ENCODE measurements at places on chromosomes 5 and 9.
A peak's percentile ranks its signal among the peaks of the same experiment; 100 is the strongest.

GRCh38 chr5:124961521-124961920 lies 215.1 kb upstream of the ZNF608 start:
- no peak for DNase-seq

DNA sequence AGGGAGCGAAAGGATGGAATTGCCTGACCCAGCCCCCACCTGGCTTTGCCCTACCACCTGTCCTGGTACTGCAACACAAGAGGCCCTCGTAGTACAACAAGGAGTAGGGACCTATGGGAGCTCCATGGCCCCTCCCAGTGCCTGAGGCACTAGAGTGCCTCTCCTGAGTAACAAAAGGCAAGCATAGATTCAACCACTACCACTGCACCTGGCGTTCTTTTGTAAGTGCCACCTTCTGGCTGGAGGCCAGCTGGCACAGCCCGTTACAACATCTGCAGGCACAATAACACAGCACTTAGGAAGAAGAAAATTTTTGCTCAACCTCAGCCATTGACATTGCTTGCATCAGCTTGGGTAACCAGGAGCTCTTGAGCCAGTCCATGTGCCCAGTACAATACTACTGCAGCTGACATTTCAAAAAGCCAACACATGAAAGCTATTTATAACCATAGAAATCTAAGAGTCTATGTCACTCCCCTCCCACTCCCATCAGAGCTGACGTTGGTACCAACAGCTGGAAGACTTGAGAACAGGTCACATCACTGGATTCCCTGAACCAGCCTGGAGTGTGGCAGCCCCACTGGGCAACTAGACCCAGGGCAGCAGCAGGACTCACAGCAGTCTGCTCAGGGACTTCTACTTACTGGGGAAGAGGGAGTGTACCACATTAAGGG lies 17.7 kb upstream of the FAM174A start:
- no peak for DNase-seq

DNA sequence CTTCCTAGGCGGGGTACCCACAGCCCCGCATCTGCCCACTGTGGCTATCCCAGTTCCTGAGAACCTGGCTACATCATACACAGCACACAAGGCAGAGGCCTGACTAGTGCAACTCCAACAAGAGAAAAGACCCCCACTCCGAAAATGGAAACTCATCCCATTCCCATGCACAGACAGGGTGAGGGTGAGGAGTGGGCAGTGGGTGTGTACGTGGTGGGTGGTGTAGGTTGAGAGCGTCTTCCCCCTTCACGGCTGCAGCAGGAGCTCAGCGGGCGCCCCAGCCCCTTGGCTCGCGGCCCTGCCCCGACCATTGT lies 501 bp upstream of the MAP1B start:
- no peak for DNase-seq

DNA sequence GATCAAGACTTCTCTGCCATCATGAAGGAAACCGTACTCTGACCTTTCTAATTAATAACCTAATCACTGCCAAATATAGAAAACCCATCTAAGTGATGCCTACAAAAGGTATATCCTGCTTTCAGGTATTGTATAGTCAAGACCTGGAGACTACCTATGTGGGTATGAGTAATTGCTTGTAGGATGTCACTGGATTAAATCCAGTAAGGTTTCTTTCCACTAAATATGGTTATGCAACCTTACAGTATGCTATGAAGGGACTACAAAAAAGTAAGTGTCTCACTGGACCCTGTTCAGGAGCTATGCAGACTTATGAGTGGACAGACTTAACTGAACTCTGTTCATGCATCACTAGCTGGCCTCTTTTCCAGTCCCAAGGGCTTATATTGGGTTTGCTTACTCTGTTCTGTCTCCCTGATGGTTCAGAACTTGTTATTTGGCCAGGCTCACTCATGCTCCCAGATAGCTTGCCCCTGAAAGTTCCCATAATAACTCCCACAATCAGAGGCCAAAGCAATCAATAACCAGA lies 51.1 kb downstream of the PDE6A start:
- no peak for DNase-seq

- DNase-seq: no peak
Measured at GRCh38 chr5:109740966-109741365, 51.2 kb downstream of the MAN2A1 start.

- no peak for DNase-seq
Measured at GRCh38 chr9:114549697-114550330, 37.8 kb upstream of the ATP6V1G1 start.

- peak; percentile 30 for DNase-seq
Measured at GRCh38 chr5:147935032-147935431, 28.7 kb upstream of the C5orf46 start.

DNA sequence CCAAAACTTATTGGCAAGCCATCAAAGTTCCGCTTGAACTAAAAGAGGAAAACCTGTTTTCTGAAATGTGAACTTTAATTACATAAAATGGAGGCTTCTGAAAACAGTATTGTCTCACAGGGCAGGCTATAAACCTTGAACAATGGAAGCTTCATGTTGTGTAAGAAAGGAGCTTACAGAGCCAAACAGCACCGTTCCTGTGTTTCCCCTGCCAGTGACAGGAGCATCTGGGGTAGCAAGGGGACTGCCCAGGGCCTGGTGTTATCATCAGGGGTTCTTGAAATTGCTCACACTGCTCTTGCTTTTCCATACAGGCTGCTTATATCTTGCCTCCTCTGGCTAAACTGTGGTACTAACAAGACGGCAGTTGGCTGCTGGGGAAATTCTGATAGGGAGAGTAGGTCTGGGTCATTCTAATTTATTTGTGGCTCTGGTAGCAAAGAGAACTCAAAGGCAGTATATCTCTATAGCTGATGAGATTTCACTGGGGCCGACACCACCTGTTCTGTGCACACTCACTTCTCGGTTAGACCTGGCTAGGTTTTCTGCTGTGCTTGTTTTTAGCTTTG lies 40.4 kb downstream of the BASP1 start:
- no peak for DNase-seq

GRCh38 chr5:169831331-169831730 lies 149.0 kb downstream of the INSYN2B start:
- no peak for DNase-seq

DNA sequence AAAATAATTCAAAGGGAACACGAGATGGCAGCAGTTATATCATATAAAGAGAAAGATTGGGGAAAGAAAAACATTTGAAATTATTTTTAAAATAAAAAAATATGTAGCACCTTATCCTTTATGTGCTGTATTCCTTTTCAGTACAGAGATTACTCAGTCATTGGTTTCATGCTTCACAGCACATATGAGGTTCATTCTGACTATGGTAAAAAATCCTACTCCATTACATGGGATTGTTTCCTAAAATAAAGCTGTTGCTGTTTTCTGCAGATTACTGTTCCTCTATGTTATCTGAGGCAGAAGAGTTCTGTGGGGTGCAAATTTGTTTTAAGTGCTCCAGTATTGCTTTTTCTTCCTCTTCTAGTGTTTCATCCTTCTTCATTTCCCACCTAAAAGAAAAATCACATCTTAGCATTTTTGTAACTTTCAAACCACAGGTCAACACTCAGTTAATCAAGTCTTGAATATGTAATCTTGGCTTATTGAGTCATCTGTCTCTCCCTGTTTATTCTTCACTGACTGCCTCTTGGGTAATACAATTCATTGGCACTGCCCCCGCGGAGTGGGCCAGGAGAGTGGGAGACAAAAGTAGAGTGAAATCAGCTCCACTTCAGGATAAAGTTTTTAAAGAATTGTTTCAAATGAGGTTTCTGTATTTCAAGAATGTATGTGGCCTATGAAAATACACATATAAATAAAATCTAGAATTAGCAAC lies 412.5 kb upstream of the POU5F2 start:
- no peak for DNase-seq

DNA sequence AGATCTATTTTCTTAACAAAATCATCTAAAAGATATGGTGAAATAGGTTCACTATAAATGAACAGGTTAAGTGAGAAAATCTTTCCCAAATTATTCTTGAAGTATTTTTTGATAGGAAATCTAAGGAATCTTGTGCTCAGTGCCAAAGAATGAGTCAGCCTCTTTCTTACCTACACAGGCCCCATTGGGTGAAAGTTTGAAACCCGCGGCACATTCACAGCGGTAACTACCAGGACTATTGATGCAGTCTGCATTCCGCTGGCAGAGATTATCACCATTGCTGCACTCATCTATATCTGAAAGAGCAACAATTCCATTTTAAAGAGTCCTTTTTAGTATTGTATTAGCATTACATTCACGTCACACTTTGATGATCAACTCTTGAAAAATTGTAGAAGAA lies 221.8 kb downstream of the SLC12A2 start:
- DNase-seq: no peak

DNA sequence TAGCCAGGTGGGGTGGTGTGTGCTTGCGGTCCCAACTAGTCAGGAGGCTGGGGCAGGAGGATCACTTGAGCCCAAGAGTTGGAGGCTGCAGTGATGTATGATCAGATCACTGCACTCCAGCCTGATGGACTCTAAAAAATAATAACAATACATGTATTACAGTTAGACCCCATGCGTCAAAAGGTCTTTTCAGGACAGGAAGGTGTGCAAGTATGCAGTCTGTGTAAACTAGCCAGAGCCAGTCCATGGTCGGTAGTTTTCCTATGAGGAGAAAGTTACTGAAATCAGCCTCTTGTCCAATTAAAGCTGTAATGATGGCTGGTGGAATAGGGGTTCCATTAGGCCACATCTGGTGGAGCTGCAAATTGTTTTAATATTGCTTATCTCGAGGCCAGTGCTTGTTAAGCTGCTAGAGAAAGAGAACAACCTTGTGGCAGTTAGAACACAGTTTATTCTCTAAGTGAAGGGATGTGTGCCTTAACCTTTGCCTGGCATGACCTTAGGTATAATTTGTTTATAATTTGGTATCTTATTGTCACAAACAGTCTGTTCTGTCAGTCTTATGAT lies 1.5 kb upstream of the STOM start:
- no peak for DNase-seq

DNA sequence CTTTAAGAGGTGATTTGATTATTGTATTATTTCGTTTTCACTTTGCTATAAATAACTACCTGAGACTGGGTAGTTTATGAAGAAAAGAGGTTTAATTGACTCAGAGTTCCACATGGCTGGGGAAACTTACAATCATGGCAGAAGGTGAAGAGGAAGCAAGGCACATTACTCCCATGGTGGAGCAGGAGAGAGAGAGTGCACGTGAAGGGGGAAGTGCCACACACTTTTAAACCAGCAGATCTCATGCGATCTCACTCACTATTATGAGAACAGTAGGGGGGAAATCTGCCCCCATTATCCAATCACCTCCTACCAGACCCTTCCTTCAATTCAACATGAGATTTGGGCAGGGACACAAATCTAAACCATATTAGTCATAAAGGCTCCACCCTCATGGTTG lies 36.1 kb upstream of the NDFIP1 start:
- no peak for DNase-seq

- DNase-seq: no peak
Measured at GRCh38 chr5:151097820-151098767, 17.3 kb upstream of the TNIP1 start.

GRCh38 chr5:173237143-173237874 lies 2.3 kb upstream of the NKX2-5 start:
- DNase-seq: peak; percentile 27

- peak; percentile 83 for DNase-seq
Measured at GRCh38 chr5:373710-374602, 52.4 kb downstream of the AHRR start.

- no peak for DNase-seq
Measured at GRCh38 chr5:115257981-115258380, 4.7 kb downstream of the PGGT1B start.

GRCh38 chr5:171907725-171908343 lies 98.6 kb downstream of the FBXW11 start:
- DNase-seq: peak; percentile 82

DNA sequence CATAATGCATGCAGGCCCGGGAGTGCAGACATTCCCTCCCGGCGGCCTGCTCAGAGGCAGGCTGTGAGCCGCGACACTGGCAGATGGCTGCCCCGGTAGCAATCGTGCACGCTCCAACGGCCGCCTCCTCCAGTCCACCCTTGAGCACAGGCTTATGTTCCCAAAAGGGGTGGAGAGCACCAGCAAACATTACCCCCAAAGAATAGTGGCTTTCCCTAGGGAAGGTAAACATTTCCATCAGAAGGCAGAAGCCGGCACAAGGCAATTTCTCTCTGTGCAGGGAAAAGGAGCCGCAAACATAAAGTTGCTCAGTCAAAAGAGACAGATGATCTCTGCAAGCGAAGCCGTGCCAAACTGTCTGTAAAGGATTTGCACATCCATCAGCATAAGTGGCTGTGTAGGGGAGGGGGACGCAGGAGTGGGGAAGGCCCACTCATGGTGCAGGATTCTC lies 92.5 kb downstream of the SIL1 start:
- DNase-seq: peak; percentile 85

DNA sequence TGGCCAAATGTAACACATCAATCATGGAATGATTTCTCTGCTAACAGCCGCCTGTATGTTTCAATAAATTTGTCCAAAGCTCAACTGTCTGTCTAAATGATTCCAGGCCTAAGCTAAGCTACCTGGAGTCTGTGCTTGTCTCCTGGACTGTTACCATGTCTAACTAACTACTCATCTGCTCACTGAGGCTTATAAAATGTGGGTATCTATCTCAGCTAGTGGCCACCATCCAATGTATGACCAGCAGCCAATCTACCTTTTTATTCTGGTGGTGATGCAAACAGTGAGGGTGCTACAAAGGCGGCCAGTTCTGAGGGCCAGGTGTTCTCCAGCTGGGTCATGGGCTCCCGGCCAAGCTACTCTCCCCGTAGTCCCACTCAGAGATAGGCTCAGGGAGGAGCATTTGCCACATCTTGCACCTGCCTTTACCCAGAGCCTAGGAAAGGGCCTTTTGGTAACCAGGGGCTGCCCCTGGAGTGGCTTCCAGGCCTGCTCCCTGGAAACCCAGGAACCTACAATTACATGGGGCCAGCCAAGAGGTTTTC lies 59.1 kb downstream of the PFDN1 start:
- DNase-seq: no peak

- DNase-seq: no peak
Measured at GRCh38 chr9:110877374-110877773, 160.9 kb downstream of the LPAR1 start.

DNA sequence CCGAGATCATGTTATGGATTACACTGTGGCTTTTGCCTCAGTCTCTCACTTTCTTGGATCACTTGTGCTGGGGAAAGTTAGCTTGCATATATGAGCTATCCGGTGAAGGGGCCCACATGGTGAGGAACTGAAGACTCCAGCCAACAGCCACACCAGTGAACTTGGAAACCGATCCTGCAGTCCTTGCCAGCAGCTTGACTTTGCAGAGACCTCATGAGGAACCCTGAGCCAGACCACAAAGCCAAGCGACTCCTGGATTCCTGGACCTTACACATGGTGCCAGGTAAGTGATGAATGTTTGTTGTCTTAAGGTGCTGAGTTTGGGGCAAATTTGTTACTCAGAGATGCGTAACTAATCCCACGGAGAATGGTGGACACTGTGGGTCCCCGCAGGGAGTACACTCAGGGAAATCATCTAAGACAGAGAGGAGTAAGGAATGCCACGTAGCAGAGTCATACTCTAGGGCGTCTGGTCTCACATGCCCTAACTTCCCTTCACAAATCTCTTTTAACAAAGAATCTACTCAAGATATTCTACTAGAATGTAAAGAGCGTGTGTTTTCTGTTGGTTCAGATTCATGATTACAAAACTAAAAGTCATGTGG lies 76.5 kb upstream of the PJA2 start:
- DNase-seq: no peak

All from kidney (tissue), 22 donors.